Lower lobe of right lung (tissue), 2 donors: ENCODE measurements at places on chromosomes 2 and 18. TPM values are rescaled to one million over a fixed set of nuclear protein-coding genes. Genes with fewer than 3 reads are reported as not detected.

Gene SH3RF3
- 5.7 TPM for total RNA-seq

GRCh38 chr18:25921677-25922421, 168.6 kb downstream of the SS18 start:
- H3K27ac ChIP-seq = no peak overlapping the region
- no peak overlapping the region for H3K4me3 ChIP-seq
- no peaks in the 10 kb centered on the region for H3K27me3 ChIP-seq
- no peak for DNase-seq
- peaks cover 3% of the 10 kb centered on the region for H3K4me1 ChIP-seq

- no peak overlapping the region for H3K27ac ChIP-seq
- no peaks in the 10 kb centered on the region for H3K36me3 ChIP-seq
- DNase-seq = no peak
- no peak overlapping the region for H3K4me3 ChIP-seq
- H3K4me1 ChIP-seq = no peaks in the 10 kb centered on the region
Observed at GRCh38 chr2:196980473-196980872, 54.0 kb upstream of the PGAP1 start.

DNA sequence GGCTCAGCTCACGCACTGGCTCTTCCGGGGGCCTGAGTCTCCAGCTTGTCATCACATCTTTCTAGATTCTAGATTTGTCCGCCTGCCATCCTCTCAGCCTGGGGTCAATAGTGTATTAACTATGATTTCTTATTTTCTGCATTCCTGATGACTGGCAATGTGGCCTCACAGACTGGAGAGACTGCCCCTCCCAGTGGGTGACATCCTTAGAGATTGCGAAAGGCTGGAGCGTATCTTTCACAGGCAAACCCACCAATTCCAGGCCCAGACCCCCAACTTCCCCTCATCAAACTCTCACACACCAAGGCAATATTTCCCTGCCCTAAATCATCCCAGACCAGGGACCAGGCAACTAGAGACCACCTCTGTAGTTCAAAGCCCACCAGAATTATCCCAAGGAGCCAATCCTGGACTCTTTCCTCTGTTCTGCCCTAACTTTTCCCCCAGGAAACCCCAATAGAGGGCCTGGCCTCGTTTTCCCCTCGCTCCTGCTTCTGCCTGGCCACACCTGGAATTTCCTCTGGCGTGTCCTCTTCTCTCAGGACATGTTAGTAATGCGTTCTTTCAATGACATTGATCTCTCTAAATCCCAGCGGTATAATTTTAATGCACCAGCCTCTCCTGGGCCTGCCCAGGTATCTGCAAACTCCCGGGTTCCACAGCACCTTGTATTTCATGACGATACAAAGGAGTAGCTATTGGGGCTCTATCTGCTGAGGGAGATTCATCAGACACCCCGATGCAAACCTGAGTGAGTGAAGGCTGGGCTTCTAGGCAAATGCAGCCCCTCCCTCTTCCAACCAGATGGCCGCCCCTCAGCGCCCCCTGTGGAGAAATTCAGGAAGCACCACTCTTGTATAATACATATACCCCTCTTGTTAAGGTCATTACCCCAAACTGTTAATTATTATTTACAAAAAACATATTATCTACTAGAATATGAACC, 2.4 kb upstream of the KCNF1 start:
- no peak overlapping the region for H3K4me3 ChIP-seq
- H3K36me3 ChIP-seq = no peaks in the 10 kb centered on the region
- DNase-seq = no peak

- peaks cover 29% of the 10 kb centered on the region for H3K36me3 ChIP-seq
- no peaks in the 10 kb centered on the region for H3K27me3 ChIP-seq
- DNase-seq = no peak
- no peak overlapping the region for H3K27ac ChIP-seq
Observed at GRCh38 chr2:240528406-240529040, 29.3 kb downstream of the ANKMY1 start.

Gene COBLL1
- 89.4 TPM for total RNA-seq

DNA sequence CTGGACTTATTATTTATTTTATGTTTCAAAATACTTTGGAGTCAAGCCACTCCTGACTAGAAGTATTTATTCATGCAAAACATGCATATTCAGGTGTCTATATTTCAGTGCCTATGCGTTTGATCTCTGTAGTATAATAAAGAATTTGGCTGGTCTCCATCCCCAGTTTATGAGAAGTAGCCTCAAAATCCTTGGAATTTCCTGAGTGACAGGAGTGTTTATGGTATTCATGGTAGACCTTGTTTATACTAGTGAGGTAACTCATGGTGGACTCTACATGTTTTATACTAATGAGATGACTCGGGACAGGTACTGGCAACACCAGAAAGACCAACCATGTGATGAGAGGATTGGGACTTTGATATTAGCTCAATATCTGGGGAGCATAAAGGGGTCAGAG, 43.9 kb upstream of the CSRNP3 start:
- no peak for DNase-seq
- no peaks in the 10 kb centered on the region for H3K4me1 ChIP-seq
- H3K27ac ChIP-seq = no peak overlapping the region
- no peaks in the 10 kb centered on the region for H3K27me3 ChIP-seq
- H3K36me3 ChIP-seq = no peaks in the 10 kb centered on the region

GRCh38 chr2:112843288-112843687, 6.7 kb upstream of the IL1B start:
- H3K4me3 ChIP-seq = no peak overlapping the region
- no peaks in the 10 kb centered on the region for H3K27me3 ChIP-seq
- DNase-seq = no peak
- no peaks in the 10 kb centered on the region for H3K36me3 ChIP-seq
- peaks cover 10% of the 10 kb centered on the region for H3K4me1 ChIP-seq

DNA sequence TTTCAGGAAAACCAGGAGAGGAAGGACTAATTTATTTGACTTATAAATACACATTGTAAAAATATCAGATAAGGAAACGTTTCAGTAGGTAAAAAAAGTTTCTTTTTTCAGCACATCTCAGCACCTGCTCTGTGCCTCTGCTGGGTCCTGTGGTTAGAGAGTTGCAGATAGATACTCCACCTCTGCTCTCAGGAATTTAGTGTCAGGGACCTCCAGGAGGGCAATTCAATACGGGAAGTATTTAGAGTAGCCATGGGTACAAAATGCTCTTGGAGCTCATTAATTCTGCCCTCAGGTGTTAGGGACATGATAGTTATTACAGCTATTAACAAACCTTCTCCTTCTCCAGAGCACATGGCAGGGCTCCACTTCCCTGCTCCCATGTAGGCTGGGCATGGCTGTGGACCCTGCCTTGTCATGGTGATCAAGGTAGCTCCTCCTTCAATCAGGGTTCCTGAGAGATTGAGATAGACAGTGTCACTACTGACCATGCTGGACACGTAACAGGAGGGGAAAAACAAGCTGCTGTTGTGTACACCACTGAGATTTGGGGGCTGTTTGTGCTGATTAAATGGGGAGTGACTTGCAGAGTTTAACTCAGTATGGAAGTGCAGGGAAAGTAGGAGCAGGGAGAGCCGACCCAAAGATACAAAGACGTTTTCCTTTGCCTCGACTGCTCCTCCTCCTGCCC, 185.6 kb upstream of the COPS8 start:
- DNase-seq = no peak
- no peaks in the 10 kb centered on the region for H3K4me1 ChIP-seq
- no peaks in the 10 kb centered on the region for H3K27me3 ChIP-seq

Gene CPO
- not detected for total RNA-seq

DNA sequence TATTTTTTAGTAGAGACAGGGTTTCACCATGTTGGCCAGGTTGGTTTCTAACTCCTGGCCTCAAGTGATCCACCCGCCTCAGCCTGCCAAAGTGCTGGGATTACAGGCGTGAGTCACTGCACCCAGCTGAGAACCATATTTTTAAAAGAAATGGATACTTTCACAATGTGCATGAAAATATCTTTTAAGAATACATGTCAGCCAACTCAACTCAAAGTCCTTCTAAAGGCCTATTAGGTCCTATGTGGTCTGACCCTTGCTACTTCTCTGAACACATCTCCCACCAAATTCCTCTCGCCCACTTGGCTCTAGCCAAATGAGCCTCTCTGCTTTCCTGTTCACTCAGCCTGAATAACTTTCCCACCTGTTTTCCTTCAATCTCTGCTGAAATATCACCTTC, 119.6 kb downstream of the MTX2 start:
- no peak overlapping the region for H3K27ac ChIP-seq
- H3K4me3 ChIP-seq = no peak overlapping the region
- DNase-seq = no peak
- H3K27me3 ChIP-seq = no peaks in the 10 kb centered on the region

GRCh38 chr2:40746191-40746590, 294.3 kb upstream of the SLC8A1 start:
- H3K36me3 ChIP-seq = no peaks in the 10 kb centered on the region
- H3K27ac ChIP-seq = no peak overlapping the region
- DNase-seq = no peak
- no peaks in the 10 kb centered on the region for H3K4me1 ChIP-seq
- no peak overlapping the region for H3K4me3 ChIP-seq
- no peaks in the 10 kb centered on the region for H3K27me3 ChIP-seq

DNA sequence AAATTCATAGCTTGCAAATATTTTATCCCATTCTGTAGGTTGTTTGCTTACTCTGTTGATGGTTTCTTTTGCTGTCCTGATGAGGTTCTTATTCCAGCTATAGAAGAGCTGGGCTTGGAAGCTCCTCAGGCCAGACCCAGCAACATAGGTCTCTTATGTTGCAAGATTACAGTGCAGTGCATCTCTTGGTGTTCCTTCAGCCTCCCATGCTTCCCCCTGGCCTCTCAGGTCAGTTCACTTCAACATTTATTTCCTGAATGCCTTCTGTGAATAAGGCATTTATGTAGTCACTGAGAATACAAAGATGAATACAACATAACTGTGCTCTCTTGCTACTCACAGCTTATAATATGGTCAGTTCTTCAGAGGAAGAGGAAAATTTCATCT, 179.0 kb upstream of the SLC39A10 start:
- no peak for DNase-seq
- H3K36me3 ChIP-seq = no peaks in the 10 kb centered on the region
- H3K27ac ChIP-seq = no peak overlapping the region
- no peaks in the 10 kb centered on the region for H3K4me1 ChIP-seq
- H3K27me3 ChIP-seq = no peaks in the 10 kb centered on the region

Gene KIAA2012
- total RNA-seq = 2.8 TPM

- H3K27me3 ChIP-seq = no peaks in the 10 kb centered on the region
- H3K27ac ChIP-seq = peak overlapping the region; percentile 61
- no peak overlapping the region for H3K4me3 ChIP-seq
- no peaks in the 10 kb centered on the region for H3K36me3 ChIP-seq
Observed at GRCh38 chr2:148615381-148615841, 29.1 kb upstream of the EPC2 start.

- DNase-seq = peak; percentile 97
- H3K36me3 ChIP-seq = peaks cover 51% of the 10 kb centered on the region
- peaks cover 38% of the 10 kb centered on the region for H3K4me1 ChIP-seq
- peak overlapping the region; percentile 95 for H3K4me3 ChIP-seq
Observed at GRCh38 chr2:43226955-43227829, 786 bp upstream of the ZFP36L2 start.

Gene ABCG8
- not detected for total RNA-seq
